NCI-H187 (cell line): ENCODE measurements at places on chromosomes 2 and 18.

GRCh38 chr2:169910109-169910799 lies 83.0 kb downstream of the UBR3 start:
- DNase-seq: no peak

DNA sequence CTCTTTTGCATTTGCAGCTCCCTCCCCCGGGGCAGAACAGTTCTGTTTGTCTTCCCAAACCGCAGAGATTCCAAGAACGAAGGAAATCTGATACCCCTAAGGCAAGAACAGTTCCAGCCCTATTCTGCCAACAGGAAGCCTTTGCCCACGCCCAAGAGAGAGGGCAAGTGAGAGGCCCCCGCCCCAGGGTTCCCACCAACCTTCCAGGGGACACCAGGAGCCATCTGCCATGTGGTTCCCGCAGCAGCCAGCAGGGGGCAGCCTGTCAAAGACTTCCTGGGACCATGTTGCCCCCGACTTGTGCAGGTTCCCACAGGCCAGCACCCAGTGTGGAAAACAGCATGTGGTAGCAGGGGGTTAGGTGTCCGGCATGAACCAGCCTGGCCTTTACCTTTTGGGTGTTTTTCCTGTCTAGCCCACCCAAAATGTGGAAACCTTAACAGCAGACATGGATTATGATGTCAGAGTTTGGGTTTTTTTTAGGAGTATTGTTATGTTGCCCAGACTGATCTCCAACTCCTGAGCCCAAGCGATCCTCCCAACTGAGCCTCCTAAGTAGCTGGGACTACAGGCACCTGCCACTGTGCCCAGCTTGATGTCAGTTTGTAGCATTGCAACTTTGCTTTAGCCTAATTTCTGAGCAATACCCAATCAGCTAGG lies 21.7 kb upstream of the EFHD1 start:
- DNase-seq: no peak

- no peak for DNase-seq
Measured at GRCh38 chr18:22228976-22229375, 59.6 kb downstream of the GATA6 start.

DNA sequence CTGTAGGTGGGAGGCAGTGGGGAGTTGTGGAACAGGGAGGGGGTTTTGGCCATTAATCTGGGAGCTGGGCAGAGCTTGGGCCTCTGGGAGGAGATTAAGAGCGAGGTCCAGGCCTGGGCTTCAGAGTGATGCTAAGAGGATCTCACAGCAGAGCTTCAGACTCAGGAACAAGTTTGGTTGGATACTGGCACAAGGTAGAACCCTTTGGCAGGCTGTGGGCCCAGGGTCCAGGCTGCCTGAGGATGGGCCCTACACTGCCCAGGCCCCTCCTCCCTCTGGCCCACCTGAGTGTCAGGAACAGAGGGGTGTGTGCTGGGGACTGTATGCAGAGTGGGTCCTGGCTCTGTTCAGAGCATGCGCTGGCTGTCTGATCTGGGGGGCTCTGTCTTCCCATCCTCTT lies 334.9 kb downstream of the CYP26B1 start:
- DNase-seq: no peak

GRCh38 chr18:67776929-67777328 lies 260.4 kb upstream of the DSEL start:
- no peak for DNase-seq

DNA sequence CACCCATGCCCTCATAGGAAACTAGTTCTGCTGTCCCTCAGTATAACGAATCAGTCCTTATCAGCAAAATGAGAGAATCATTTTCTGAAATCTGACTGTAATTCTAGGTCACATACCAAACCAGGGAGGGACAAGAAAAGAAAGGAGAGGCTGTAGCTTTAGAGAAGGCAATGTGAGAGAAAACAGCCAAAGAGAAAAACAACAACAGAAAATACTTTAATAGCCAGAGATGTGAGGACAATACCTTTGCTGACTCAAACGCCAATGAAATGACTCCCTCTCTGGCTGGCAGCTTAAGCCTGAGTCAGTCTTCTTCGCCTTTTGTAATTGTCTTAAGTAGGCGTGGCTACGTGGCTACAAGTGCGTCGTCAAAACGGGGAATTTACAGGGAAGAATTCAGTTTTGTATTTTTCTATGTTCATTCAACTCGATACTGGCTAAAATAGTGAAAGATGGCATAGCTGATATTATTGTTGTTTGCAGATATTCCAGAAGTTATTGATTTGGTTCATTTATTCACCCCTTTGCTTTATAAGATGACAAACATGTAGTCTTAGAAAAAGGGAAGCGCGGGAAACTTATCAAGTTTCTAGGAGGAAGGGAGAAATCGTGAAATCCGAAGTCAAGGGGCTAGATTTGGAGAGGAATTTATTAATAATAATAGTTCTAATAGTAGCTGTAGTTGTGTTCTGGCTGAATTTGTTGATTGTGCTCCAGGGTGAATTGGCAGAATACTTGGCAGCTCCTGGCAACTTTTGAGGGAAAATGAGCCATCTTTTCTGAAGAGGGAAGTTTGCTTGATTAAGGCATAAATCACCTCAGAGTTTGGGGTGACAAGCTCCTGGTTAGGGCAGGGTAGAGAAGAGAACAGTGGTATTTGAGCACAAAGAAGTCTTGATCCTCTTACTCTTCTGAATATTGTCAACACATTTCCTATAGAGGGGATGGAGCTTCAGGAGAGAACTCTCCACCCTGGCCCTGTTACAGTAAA lies at the start of gene IL1A:
IL1A (minus strand) TSS at position 295 of the 991 bp plus-strand sequence. CDS start 723 bp downstream, outside the sequence.
- DNase-seq: no peak

DNA sequence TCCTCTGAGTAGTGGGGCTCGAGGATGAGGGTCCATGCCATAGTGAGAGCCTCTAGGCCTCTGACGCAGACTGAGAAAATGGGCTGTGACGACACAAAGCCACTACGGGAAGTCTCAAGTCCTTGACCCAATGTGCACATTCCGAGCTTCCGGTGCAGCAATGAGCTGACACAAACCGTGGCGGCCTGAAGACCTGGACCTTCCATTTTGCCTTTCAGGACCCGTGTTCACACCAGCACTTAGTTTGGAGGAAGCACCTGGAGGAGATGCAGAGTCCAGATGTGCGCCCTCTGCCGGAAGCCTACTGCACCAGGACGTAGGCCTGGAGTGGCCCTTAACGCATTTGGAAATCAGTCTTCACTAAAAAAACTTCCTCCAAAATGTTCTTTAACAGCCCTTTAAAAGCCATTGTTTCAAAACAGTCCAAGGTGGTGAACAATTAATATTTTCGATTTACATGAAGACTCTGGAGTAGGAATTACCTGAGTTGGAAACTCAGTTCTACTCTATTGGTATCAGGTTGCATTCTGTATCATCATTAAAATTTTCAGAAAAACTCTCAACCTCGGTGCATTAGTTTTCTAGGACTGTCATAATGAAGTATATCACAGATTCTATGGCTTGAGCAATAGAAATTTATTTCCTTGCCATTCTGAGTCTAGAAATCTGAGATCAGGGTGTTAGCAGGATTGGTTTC lies 33.9 kb downstream of the BMP10 start:
- DNase-seq: no peak

- no peak for DNase-seq
Measured at GRCh38 chr2:54048117-54048785, 67.2 kb upstream of the ACYP2 start.

DNA sequence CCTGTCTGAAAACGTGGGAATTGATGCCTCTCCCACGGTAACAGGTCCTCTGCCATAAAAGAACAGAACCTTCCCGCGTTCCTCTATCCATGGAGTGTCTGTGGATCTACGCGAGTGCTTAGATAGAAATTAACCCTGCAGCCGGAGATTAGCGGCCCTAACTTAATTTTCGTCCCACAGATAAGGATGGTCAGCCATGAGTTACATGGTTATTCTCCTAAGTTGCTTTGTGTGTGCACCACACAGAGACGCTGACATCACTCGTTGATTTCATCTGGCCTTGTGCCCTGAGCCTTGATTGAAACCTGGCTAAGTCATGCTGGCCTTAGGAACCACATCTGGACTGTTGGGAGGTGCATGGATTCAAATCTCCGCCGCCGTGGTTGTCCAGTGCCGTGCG lies 132.1 kb downstream of the GBX2 start:
- DNase-seq: no peak

- no peak for DNase-seq
Measured at GRCh38 chr2:31066086-31066485, 72.2 kb downstream of the GALNT14 start.

- no peak for DNase-seq
Measured at GRCh38 chr18:35617865-35618264, 36.3 kb downstream of the GALNT1 start.
